ENCODE measurements at places on chromosomes 1 and 21.

GRCh38 chr1:244413736-244414135 is 38.0 kb downstream of the ADSS2 start:
- DNase-seq, result no peak

DNA sequence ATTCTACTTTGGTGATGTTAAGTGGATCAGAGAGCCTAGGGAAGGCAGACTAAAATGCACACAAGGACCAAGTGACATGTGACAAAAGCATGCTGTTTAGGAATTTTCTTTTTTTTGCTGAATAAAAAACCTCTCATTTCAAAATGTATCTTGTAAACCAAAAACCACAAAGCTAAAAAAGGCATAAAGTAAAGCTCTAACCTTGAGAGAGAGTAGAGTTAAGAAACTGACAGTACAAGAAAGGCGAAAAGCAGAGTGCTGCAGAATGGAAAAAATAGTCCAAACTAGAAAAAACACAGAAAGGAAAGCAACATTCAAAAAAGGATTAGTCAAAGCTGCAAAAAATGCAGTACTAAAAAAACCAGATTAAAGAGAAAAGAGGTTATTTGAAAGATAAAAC is 76.5 kb downstream of the EPS15 start:
- no peak for DNase-seq

DNA sequence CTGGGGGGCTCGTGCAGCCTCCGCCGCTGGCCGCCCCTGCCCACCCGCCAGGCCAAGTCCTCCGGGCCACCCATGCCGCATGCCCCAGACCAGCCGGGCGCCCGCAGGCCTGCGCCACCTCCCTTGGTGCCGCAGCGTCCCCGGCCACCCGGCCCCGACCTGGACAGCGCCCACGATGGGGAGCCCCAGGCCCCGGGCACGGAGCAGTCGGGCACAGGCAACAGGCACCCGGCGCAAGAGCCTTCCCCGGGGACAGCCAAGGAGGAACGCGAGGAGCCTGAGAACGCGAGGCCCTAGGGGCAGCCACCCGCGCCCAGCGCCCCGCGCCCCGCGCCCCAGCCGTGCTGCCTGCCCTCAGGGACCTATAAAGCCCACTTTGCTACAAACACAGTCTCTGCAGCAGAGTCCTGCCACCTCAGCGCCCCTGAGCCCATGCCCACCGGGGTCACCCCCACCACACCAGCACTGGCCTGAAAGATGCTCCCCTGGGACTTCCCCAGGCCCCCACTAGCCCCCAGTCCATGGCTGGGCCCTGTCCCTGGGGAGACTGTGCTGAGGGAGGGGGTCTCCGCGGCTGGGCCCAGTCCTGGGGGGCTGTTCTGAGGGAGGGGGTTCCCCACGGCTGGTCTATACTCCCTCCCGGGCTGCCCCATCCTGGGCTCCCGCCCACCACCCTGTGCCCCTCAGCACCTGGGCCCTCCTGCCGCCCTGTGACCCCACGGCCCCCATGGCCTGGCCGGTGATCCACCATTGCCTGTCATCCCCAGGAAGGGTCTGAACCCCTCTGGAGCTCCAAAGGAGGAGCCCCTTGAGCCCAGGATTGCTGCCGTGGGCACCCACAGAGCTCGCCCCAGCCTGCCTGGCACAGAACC is 8.6 kb downstream of the TNFRSF18 start:
- DNase-seq, result no peak

DNA sequence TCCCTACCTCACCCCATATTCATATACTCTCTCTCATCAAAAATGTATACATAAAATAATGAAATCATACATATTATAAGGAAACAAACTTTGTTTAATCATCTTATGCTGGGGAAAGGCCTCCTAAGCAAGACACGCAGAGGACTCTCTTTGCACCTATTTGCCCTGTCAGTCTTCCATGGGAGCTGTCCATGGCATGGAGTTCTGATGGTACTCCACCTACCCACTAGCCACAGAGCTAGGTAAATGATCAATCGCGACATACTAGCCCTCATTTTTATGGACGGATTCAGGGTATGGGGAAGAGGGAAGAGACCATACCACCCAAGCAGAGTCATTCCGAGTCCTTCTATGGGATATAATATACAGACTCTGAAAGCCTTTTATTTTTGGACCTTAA is 131.0 kb downstream of the CSMD2 start:
- no peak for DNase-seq

DNA sequence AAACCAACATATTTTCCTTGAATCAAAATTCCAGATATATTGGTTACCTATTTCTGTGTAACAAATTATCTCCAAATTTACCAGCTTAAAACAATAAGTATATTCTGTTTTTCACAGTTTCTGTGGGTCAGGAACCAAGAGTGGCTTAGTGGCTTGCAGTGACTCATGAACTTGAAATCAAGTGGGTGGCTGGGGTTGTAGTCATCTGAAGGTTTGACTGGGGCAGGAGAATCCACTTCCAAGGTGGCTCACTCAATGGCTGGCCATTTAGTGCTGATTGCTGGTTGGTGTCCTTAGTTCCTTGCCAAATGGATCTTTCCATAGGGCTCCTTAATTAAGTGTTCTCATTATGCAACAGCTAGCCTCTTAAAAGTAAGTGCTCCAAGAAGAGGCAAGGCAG is 43.8 kb downstream of the ALG14 start:
- DNase-seq, result no peak

GRCh38 chr21:41437729-41438128 is 11.7 kb downstream of the MX1 start:
- no peak for DNase-seq

DNA sequence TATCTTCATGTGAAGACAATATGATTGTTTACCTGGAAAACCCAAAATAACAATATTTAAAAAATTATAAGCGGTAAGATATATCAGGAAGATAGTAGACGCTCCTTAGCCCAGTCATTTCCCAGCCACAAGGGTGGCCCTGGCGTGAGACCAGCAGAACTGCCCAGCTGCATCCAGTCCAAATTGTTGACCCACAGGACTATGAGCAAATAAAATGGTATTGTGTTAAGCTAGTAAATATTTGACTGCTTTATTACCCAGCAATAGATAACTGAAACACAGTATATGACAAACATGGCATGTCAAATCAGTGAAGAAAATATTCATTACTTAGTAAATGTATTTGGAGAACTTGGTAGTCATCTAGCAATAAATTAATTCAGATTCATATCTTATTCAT is 294.3 kb upstream of the SPAG17 start:
- DNase-seq, result no peak

- no peak for DNase-seq
Observed at GRCh38 chr1:169250022-169250421, 117.6 kb downstream of the NME7 start.

- no peak for DNase-seq
Observed at GRCh38 chr1:109777980-109778625, 14.4 kb upstream of the EPS8L3 start.

GRCh38 chr1:2786329-2787162 is 14.9 kb downstream of the TTC34 start:
- peak; percentile 75 for DNase-seq

- no peak for DNase-seq
Observed at GRCh38 chr1:246283771-246284410, 223.2 kb downstream of the SMYD3 start.

DNA sequence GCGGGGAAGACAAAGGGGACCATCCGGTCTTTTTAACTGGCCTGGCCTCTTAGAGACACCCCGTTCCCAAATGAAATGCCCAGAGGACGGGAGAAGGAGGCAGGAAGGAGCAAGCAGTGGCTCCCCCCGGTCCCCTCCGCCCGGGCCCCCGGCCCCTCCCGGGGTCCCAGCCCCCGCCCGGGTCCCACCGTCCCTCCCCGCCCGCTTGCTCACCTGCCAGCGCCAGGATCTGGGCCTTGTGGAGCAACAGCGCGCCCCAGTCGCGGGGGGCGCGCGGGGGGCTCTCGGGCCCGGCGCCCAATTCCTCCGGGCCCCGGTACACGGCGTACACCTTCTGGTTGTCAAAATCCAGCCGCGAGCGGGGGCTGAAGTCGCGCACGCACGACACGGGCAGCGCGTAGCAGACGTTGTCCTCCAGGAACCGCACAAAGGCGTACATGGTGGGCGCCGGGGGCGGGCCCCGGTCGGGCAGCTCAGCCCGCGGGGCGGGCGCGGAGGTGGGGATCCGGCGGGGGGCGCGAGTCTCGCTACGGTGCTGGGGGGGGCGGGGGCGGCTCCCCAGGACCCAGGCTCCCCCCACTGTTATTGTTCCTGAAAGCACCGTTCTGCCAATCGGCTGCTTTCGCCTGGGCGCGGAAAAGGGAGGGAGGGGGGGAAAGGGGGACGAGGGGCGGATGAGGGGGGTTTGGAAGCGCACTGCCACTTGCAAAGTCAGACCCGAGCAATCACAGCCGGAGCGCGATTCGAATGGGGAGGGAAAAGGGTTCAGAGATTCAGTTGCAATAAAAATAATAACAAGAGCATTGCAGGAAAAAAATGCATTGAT is at the start of gene BEND5:
Gene BEND5, minus strand, starts transcription at position 499 of the 826 bp plus-strand sequence. Its CDS starts 60 bp downstream, at position 439.
- peak; percentile 25 for DNase-seq
